Ammon's horn (tissue), 1 donor: ENCODE measurements at places on chromosomes 11 and 22.

DNA sequence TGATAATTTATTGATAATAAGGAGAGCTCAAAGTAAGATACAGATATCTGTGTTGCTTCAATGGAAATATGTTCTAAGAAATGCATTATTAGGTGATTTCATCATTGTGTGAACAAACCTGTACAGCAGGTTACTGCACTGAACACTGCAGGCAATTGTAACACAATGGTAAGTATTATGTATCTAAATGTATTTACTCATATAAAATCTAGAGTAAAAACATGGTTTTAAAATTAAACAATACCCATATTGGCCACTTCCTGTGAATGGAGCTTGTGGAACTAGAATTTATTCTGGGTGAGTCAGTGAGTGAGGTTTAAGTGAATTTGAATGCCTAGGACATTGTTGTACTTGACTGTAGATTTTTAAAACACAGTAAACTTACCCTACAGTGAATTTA, 722.9 kb upstream of the RAG2 start:
- no peak for DNase-seq

GRCh38 chr22:23685205-23685784, 5.5 kb upstream of the RGL4 start:
- no peak for DNase-seq

GRCh38 chr22:37019309-37020191, at the start of the genes MPST and TST:
TSS of gene MPST (plus strand) at chr22:37019742. CDS start at chr22:37019837, 95 bp downstream.
TSS of gene TST (minus strand) at chr22:37019447. CDS start at chr22:37018732, 715 bp downstream.
- DNase-seq, result peak; percentile 89

DNA sequence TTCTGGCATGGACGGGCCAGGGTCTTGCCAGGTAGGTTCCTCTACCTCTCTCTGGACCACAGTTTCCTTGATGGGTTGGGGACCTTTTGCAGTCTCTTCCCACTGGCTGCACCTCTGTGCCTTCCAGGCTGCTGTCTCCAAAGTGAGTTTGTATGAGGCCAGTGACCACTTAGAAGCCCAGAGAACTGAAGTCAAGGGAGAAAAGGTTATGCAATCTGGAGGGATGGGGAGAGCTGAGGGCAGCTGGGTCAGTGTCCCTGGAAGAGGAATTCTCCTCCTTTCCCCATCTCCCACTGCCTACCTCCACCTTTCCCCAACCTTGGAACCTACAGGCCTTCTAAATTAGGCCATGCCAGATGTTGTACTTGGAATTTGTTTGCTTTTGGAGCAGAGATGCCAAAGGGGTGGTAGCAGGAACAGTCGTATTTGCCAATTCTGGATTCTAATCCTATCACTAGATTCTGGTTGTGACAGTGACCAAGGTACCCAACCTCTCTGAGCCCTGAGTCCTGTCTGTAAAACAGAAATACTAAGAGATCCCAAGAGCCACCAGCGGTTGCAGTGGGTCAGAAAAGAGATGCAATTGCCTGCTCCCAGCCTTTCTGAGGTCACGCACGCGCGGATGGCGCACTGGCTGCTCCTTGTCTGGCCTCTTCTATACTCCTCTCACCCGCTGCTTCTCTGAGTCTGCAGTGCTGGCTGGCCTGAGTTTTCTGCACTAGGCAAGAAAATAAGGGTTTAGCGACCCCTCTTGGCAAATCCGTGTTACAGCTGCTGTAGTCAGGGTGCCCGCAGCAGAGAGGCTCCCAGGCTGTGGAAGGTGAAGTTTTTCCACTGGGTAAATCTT, 10.7 kb upstream of the ACCSL start:
- peak; percentile 92 for DNase-seq

DNA sequence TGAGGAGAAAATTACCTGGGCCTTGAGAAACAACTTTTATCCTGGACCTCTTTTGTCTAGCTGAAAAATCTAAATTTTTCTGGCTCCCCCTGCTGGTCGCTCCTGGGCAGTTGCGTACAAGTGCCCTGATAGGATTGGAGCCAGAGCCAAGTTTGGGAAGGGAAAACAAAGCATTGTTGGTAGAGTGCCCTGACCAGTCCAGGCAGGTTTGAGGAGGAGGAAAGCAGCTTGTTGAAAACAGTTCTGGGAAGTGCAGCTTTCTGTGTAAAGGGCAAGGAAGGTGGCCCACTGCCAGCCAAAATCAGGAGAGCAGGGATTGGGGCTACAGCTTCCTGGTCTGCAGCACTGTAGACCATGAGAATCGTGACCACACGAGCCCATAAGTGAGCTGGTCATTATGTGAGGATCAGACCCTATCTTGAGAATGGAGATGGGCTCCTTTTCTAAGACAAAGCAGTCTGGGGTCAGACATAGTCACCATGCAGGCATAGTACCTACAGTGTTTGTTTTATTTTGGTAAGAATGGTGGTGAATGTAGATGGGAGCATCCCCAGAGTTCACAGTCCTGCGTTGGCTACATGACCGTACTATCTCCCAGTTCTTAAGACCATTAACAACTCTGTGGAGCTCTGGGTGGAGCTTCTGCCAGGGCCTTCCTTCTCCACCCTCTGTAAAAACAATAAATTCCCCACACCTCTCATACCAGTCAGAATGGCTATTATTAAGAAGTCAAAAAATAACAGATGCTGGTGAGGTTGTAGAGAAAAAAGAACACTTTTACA, 21.3 kb upstream of the PIK3IP1 start:
- DNase-seq, result peak; percentile 74

DNA sequence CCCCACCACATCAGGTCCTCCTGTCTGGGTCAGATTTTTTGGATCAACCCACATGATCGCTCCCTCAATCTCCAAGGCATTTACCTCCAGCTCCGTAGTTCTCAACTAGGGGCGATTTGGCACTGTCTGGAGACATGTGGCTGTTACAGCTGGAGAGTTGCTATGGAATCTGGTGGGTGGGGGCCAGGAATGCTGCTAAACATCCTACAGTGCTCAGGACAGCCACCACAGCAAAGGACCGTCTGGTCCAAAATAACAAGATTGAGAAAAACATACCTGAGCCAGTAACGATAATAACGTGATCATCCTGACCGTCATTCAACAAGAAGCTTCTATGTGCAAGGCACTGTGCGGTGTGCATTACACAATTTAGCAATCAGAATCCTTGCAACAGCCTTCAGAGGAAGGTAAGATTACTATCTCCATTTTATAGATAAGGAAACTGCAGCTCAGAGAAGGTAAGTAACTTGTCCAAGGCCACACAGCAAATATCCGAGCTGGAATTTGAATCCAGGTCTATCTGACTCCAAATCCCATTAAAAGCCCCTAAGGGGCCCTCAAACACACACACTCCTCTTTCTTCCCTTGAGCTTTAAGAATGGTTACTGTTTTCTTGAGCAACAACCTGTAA, 14.3 kb upstream of the CRY2 start:
- DNase-seq, result no peak

- no peak for DNase-seq
Measured at GRCh38 chr22:37172266-37173245, 15.5 kb downstream of the C1QTNF6 start.

DNA sequence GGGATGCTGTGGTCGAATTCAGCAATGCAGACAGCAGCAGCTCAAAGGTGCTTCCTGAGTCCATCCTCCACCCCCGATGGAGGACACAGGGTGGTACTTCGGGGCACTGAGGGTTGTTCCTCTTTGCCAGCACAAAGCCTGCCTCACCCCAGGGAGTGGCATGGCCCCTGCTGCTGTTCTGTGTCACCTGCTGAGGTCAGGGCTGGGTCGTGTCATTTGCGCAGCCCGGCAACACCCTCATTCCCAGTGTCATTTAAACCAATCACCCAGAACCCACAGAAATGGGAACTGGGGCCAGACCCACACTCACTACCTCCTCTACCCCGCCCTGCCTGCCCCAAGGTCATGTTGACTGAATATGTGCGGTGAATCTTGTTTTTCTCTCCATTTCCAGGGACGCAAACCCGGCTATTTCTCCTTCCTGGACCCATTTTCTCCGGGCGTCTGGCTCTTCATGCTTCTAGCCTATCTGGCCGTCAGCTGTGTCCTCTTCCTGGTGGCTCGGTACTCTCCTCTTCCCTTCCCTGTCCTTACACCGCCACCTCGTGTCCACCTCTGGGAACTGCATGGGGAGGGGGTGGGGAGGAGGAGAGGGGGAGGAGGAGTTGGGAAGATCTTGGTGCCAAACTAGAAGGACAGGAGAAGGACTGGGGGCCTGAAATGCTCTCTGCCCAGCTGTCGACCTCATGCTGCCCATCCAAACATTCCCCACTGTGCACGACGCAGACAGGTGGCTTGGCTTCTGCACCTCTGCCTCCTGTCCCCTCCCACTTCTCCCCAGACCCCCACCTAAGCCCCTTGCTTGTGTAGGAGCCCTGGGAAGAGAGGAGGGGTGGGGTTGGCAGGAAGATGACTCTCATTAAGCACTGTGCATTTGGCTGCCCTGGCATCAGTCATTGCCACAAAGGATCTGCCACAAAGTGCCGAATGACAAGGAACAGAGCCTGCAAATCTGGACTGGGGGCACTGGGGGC, 71.2 kb upstream of the TBCEL start:
- peak; percentile 92 for DNase-seq

- DNase-seq, result no peak
Measured at GRCh38 chr22:44532552-44532951, 34.5 kb upstream of the RTL6 start.

- DNase-seq, result no peak
Measured at GRCh38 chr11:66745356-66746235, 16.6 kb upstream of the SPTBN2 start.

GRCh38 chr22:37260901-37261336, 16.9 kb upstream of the RAC2 start:
- no peak for DNase-seq

GRCh38 chr11:126339863-126340434, 15.5 kb upstream of the ST3GAL4 start:
- no peak for DNase-seq

DNA sequence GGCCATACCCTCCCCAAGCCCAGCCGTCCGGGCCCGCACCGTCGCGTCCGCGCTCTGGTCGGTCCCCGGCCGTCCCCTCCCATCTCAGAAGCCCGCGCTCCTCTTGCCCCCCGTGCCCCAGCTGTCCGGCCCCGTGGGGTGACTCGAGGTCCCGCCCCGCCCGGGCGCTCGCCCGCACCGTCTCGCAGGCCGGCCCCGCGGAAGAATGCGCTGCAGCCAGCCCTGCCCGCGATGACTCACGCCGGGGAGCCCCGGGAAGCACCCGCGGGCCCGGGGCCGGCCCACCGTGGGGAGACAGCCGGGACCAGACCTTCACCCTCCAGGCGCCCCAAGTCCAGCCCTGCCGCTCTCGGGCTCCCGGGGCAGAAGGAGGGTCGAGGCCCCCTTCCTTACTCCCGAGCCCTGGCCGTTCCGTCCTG, 320 bp upstream of the PHLDA2 start:
- no peak for DNase-seq

- DNase-seq, result no peak
Measured at GRCh38 chr11:111793863-111794262, 27.7 kb upstream of the PPP2R1B start.

DNA sequence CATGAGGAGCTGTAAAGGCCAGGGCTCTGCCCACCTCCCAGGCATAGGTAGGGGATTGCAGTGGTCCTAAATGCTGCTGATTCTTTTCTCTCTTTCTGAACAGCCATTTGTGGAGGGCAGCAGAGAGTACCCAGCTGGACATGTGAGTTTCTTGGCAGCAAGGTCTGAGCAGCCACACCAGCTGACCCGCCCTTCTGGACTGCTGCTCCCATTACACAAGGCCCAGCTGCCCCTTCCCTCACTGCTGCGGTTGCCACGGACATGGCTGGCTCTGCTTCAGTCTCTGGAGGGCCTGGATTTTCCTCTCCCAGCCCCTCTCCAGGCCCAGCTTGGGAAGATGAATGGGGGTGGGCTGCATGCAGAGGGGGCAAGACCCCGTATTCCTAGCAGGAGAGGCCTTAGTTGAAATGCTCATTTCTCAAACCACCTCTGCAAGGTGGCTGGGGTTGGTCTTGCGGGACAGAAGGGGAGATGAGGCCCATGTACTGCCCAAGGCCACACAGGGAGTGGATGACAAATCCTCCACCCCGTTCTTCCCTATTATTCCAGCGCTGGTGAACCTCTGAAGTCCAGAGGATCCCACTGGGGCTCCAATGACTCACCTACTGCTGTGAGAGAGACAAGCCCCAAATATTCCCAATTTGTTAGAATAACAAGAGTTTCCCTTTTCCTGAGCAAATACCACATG, 4.6 kb downstream of the LGALS12 start:
- DNase-seq, result peak; percentile 97

DNA sequence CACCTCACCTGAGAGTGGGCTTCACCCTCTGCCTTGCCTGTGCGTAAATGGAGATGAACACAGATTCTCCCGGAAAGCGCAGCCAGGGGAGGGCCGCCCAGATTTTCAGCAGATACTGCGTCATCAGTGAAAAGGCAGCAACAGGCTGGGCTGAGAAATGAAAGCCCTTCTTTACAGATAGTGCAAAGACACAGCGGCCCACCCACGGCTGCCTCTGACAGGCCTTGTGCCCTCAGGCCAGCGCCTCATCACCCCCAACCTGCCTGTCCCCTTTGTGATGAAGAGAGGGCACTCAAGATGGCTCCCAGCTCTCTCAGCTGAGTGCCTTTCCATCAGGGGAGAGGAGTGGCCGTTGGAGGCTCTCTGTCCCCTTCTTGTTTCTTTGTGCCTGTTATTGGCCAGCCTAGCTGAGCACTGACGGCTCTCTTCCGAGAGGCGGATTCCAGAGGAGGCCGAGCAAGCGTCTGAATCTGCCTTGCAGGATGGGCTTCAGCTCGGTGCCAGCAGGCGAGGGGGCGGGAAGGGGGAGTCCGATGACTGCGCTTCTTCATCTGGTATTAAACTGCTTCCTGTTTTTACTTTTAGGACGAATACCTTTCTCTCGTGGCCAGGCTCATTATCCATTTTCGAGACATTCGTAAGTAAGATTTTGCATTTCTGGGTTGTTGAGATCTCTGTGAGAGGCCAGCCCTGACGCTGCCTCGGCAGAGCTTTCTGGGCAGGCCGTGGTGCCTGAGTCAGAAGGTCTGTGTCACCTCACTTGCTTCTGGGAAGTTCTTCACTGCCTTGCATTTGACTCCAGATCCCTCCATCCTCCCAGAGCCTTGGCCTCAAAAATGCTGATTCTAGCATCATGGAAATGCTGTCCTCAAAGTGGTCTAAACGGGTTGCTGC, 43.7 kb downstream of the MED15 start:
- DNase-seq, result peak; percentile 68

DNA sequence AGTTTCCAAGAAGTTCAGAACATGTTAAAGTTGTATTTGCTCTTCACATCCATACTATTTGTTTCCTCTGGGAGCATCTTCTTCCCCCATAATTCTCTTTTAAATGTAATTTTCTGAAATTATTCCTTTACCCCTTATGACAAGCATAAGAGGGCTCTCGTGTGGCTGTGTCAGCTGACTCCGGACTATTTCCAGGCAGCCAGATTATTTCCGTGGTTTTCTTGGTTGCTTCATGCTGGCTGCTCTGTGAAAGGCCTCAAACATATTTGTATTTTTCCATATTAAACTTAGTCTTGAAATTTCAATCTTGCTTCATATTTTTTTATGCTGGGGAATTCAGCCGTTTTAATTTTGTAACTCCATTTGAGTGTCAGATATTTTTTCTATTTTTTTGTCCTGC, 2.8 kb upstream of the MMP1 start:
- DNase-seq, result no peak

- no peak for DNase-seq
Measured at GRCh38 chr11:70109006-70109405, 30.9 kb downstream of the ANO1 start.
